Neural crest cell (in vitro differentiated cells): ENCODE measurements at places on chromosomes 12 and 14. TPM values are rescaled to one million over a fixed set of nuclear protein-coding genes. Genes with fewer than 3 reads are reported as not detected.
A peak's percentile ranks its signal among the peaks of the same experiment; 100 is the strongest.

DNA sequence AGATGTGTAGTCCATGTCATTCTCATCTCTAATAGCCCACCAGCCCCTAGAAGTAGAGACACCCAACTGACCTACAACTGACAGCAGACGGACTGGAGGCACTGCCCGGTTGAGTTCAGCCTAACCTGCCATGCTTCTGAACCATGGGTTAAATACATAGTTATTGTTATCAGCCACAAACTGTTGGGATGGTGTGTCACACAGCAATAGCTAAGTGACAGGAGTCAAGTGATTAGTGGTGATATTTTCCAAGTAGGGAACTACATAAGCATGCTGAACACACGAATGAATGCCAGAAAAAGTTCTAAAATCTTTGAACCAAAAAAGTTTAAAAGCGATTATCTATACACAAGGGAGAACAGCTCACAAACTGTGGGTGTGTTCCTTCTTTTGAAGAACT is 80.1 kb downstream of the SYNE3 start:
- DNase-seq = no peak

GRCh38 chr14:104774453-104775072 is 21.0 kb downstream of the AKT1 start:
- DNase-seq = no peak

DNA sequence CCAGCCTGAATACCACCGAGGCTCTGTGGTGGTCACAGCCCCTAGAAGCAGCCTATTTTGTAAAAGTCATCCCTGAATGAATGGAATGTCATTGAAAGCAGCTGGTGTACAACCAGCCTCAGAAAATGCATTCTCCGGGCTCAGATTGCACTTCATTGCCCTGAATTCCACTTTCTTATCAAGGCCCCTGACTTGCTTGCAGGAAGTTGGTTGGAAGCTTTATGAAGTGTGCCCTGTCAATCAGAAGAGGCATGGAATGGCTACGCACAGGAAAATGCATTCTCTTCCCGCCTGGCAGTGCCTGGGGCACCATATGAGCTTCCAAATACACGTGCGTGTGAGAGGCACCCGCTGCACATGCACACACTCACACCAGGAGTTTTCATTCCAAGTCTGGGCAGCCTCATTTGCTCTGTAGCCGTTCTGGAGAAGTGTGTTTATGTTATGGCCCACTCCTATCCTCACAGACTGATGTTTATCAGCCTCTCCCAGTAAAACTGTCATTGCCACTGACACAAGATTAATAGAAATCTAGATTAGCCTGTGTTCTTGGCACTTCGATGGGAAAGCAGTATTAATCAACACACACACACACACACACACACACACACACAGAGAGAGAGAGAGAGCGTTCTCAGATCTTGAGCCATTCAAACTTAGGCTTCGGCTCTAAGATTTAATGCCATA is 63.9 kb downstream of the NUAK1 start:
- DNase-seq = no peak

- DNase-seq = no peak
These were observed 15.2 kb downstream of the SERPINA12 start for GRCh38 chr14:94494085-94494484.

- DNase-seq = no peak
These were observed 208.9 kb upstream of the MYL2 start for GRCh38 chr12:111129149-111129767.

- peak; percentile 34 for DNase-seq
These were observed 2.0 kb downstream of the PTHLH start for GRCh38 chr12:27970401-27971120.

DNA sequence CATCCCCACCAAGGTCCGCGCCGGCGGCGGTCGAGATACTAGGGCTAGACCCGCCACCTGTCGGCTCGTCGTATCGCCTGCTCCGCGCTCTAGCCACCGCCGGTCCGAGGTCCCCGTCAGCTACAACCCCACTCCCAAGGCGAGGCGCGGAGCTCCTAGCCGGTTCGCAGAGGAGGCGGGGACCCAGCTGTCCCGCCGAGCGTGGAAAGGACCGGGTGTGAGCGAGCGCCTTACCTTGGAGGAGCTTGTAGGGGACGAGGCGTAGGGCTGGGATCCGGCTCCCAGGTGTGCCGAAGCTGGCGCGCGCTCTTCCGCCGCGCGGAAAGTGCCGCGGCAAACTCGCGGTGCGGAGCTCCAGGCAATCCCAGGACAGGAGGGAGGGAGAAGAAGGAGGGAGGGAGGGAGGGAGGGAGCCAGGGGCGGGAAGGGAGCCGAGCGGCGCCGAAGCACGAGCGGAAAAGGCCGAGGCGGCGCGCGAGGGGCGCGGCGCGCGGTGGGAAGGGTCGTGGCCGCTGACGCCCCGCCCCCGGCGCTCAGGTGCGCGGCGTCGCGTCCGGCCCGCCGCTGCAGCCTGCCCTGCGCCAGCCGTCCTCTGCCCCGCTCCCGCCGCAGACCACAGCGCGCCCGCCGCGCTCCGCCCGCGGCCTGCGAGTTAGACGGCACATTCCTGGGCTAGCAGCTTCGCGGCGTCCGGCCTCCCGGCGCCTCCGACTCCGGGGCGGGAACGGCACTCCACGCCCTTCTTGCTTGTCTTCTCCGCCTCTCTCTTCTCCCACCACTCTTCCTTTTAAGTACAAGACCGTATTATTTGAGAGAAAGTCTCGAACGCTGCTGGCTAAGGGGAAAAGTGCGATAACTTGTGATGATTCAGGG is at the start of gene PAWR:
Gene PAWR (minus strand): TSS at position 327 of the 873 bp plus-strand sequence. CDS start 720 bp downstream, outside the sequence.
- peak; percentile 57 for DNase-seq

GRCh38 chr12:30041096-30041495 is 257.4 kb upstream of the TMTC1 start:
- no peak for DNase-seq

DNA sequence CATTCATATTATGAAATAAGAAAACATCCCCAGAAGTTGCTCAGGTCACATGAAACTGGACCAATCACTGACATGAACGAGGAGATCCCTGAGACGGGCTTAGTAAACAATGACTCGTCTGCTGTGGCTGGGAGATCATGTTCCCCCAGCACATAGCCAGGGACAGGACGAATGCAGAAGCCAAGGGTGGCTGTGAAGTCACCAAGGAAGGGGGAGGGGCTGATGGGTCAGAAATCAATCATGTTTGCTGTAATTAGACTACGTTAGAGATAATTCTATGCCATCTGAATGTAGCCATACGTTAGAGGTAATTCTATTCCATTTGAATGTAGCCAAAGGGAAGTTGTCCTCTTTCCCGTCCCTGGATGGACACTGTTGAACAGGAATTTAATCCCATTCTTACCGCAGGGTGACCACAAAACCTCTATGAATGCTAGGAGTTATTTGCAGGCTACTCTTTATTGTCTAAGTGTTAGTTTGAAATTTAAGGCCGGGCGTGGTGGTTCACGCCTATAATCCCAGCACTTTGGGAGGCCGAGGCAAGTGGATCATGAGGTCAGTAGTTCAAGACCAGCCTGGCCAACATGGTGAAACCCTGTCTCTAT is 332.9 kb downstream of the TMEM132D start:
- no peak for DNase-seq

- no peak for DNase-seq
These were observed 82.1 kb downstream of the WSCD2 start for GRCh38 chr12:108211157-108211556.

GRCh38 chr12:754851-755562 is 2.6 kb downstream of the WNK1 start:
- DNase-seq = no peak

GRCh38 chr12:96386794-96387193 is 13.4 kb downstream of the CDK17 start:
- DNase-seq = no peak

DNA sequence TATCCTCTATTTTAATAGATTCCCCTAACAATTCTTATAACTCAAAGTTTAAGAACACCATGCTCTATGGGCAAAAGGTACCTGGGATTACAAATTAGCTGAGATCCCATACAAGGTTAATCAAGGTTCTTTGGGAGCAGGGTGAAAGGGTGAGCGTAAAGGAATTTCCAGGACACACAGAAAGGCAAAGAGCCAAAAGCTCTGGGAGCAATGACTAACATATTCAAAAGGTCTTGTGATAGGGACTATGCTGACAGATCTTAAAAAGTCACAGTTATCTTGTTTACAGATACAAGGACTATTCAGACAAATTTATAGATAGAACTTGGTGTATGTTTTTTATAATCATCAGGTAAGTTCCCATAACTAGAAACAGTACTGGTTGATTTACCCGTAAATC is 19.5 kb upstream of the PPFIBP1 start:
- no peak for DNase-seq

GRCh38 chr12:107929436-107929835 is 154.9 kb downstream of the ASCL4 start:
- no peak for DNase-seq

GRCh38 chr14:93974299-93974698 is 2.1 kb downstream of the ASB2 start:
- no peak for DNase-seq

DNA sequence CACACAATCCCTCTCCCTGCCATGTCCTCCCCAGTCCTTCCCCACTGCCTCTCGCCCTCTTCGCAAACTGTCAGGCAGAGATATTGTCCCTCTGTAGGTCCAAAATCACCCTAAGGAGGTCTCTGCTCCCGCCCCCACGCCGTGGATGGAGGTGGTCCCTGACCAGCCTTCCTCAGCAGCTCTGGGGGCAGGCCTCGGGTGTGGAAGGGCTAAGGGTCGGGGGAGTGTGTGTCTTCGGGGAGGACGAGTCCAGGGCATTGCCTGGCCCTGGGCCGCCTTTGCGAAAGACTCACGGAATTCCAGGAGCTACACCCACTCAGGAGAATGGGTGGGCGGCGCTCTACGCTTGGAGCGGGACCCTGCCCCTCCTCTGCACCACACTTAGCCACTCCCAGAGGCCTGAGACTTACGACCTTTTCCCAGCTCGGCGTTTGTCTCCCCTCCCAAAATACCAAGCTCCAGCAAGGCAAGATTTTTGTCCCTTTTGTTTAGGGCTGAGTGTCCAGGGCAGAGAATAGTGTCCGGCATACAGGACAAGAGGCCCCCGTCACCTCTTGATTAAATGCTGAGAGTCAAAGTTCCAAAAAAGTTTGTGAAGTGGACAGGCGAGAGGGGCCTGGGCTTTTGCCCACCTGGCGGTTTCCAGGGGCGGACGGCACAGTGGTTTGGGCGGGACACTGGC is 881 bp downstream of the PYGL start:
- DNase-seq = peak; percentile 35

DNA sequence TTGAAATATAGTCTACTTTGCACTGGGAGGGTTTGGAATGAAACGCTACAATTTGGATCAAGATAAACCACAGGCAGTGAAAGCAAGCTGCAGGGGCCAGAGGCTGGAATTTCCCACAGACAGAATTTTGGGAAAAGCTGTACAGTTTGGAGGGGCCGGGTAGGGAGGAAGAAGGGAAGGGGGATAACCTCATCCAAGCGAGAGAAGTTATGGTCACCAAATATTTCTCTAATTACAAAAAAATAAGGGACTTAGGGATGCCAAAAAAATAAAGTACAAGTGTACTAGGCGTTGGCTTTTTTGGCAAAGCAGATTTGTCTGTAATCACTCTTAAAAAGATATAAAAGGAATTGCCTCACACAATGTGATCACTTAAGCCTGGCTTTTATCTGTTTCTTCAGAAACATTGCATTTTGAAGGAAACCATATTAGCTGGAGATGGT is 31.2 kb upstream of the ADGRD1 start:
- DNase-seq = no peak

GRCh38 chr14:97153527-97153926 is 356.3 kb downstream of the VRK1 start:
- DNase-seq = no peak

DNA sequence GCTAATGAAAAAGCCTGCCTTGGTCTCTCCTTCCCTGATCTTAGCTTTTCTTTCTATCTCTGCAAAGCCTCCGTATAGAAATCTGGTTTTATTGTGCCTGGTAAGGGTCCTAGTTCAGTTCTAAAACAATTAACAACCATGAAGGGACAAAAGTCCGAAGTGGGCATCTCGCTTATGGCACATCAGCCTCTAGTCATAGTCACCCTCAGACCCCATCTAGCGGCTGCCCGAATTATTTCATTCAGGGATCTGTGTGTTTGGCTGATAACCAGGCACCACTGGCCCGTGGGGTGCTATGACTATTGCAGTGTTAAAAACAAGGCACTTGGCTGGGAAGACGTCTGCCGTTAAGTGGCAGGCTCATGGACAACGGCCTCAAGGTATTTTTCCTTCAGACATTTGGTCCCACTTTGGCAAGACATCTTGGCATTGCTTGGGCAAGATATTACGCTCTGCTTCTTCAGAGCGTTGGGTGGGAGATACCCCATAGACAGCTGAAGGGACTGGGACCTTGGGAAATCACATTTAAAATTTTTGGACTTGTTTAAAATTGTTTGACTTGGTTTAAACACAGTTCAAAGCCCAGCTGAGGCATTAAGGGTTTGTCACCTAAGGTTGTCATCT is 87.1 kb downstream of the SINHCAF start:
- peak; percentile 73 for DNase-seq

GRCh38 chr12:47995981-47996401 is 8.3 kb downstream of the COL2A1 start:
- no peak for DNase-seq

The STYK1 gene
- total RNA-seq = not detected in 2 replicates

The RHEBL1 gene
- total RNA-seq = 1.2 and 2.1 TPM in 2 replicates

The DAO gene
- total RNA-seq = not detected in 2 replicates

The TEX52 gene
- 0.25 TPM in 1 of 2 replicates, not detected in the other for total RNA-seq

The LRP1-AS gene
- not detected in 2 replicates for total RNA-seq

The ALDH1L2 gene
- 4.0 and 4.2 TPM in 2 replicates for total RNA-seq

The CCDC196 gene
- not detected in 2 replicates for total RNA-seq

The SLC17A8 gene
- not detected in 2 replicates for total RNA-seq

The OR5AU1 gene
- not detected in 2 replicates for total RNA-seq

The OXA1L gene
- total RNA-seq = 121 and 125 TPM in 2 replicates

The TUBA1B gene
- total RNA-seq = 3,094 and 3,153 TPM in 2 replicates
